ENCODE measurements at places on chromosomes 16 and 17.

- no peaks in the 10 kb centered on the region for H3K36me3 ChIP-seq
- no peak overlapping the region for H3K27ac ChIP-seq
- H3K4me3 ChIP-seq: no peak overlapping the region
- H3K4me1 ChIP-seq: no peaks in the 10 kb centered on the region
- no peaks in the 10 kb centered on the region for H3K27me3 ChIP-seq
These were observed 29.5 kb upstream of the MSI2 start for GRCh38 chr17:57226793-57227192.

DNA sequence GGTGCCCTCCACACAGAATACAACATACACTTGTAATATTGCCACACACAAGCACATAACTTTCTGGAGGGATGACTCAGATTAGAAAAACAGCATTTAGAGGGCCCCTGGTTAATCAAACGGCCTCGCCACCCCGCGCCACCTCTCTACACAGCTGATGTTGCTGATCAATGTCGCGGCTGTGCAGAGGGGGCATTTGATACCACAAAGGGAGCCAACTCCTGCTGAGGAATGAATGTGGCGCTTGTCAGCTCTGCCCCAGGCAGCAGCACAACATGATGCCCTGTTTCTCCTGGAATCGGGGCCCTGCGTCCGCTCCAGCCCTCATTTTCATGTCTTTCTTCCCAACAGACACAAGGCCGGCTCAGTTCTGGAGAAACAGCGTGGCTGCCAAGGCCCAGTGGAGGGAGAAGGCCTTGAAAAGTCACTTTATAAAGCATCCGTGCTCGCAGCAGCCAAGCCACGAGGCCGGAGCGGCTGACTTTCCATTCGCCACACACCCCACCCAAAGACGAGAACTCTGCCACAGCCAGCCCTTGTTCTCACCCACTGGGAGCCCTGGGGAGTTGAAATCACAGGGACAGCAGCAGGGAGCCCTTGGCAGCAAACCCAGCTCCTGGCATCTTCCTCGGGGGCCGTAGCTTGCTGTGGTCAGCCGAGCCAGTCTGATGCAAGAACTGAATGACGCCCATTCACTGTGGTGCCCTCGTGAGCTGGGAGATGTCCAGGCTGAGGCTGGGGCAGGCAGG is 65.6 kb downstream of the XYLT1 start:
- DNase-seq: peak; percentile 46
- peaks cover 14% of the 10 kb centered on the region for H3K4me1 ChIP-seq
- no peaks in the 10 kb centered on the region for H3K36me3 ChIP-seq
- H3K27me3 ChIP-seq: no peaks in the 10 kb centered on the region
- H3K4me3 ChIP-seq: no peak overlapping the region

GRCh38 chr16:86371083-86371803 is 139.1 kb upstream of the FOXF1 start:
- H3K4me3 ChIP-seq: no peak overlapping the region
- peaks cover 26% of the 10 kb centered on the region for H3K27me3 ChIP-seq
- no peak overlapping the region for H3K27ac ChIP-seq
- H3K4me1 ChIP-seq: no peaks in the 10 kb centered on the region

DNA sequence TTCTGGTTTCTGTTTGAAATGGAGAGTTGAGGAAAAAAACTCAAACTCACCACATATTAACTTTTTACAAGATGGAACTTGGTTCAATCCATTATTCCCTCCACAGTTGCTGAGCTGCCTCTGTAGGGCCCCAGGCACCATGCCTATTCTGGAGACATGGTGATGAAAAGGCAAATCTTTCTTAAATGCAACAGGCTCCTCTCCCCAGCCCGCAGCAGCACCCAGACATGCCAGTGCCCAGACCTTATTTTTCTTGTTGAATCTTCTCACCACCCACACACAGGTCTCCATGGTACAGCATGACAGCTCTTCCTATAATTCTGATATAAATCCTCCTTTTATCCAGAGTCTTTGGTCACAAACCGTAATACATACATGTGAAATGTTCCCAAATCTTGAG is 7.6 kb downstream of the CYTH1 start:
- H3K27me3 ChIP-seq: no peaks in the 10 kb centered on the region
- no peaks in the 10 kb centered on the region for H3K36me3 ChIP-seq
- no peak overlapping the region for H3K4me3 ChIP-seq
- H3K4me1 ChIP-seq: peaks cover 91% of the 10 kb centered on the region

GRCh38 chr17:80855948-80856862 is 135.4 kb upstream of the CHMP6 start:
- no peaks in the 10 kb centered on the region for H3K27me3 ChIP-seq
- H3K4me3 ChIP-seq: no peak overlapping the region
- no peak overlapping the region for H3K27ac ChIP-seq

- no peaks in the 10 kb centered on the region for H3K4me1 ChIP-seq
- no peaks in the 10 kb centered on the region for H3K36me3 ChIP-seq
- H3K27me3 ChIP-seq: no peaks in the 10 kb centered on the region
- H3K27ac ChIP-seq: no peak overlapping the region
These were observed 58.2 kb downstream of the STX8 start for GRCh38 chr17:9517396-9517795.

Measured in heart right ventricle (tissue), 16 donors.